ENCODE measurements at places on chromosomes 13 and 19.

DNA sequence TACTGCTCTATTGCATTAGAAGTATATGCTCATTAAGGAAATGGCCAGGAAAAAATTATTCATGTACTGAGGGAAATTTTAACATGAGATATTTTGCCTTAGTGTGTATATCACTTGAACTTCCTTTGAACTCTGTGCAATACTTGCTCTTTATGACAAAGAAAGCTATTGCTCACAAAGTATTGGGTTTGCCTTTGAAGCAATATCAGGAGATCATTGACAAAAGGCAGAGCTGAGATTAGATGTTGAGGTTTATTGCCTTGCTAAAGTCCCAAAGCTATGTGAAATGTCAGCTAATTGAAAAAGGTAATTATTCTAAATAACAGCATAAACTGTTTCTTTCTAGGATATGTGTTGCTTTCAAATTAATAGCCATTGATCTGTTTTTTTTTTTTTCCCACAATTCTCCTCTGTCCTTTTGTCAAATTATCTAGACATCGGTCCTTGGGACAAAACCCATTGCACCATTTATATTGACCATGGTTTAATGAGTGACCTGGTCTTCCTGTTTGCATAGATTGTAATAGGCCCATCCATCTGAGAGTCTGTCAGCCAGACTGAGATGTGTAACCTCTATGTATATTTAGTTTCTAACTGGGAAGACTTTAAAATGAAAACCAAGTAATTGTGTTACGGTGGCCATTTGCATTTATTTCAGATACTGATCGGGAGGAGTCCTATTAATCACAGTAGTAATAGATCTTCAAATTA, 752.7 kb upstream of the GPC6 start:
- no peak for DNase-seq

DNA sequence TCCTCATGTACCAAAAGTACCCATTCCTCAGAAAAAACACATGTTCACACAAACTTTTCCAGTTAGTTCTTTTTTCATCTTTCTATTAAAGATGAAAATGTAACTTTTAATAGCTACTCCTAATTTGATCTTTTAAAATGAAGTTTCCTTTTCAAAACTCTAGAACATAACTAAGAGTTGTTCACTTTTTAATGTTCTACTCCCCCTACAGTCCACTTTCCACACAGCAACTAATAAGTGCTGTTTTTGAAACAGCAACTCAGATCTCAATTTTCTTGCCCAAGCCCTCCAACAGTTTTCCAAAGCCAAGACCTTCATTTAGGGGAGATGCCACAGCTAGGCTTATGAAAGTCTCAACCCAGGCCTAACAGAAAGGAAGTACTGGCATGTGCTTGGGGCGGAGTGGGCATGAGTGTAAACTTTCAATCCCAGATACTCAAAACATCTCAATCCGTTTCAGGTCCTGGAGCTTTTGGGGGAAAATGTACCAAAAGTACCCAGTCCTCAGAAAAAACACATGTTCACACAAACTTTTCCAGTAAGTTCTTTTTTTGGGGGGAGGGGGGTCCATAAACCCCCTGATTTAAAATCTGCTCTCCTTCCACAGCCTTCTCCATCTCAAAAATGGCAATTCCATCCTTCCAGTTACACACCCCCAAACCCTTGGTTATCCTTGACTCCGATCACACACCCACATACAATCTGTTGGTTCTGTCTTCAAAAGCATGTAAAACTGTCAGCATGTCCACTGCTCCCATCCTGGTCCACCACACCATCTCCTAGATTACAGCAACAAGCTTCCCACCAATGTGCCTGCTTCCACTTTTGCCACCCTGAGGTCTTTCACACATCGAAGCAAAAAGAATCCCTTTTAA, 2.0 kb downstream of the FBL start:
- DNase-seq, result peak; percentile 43

DNA sequence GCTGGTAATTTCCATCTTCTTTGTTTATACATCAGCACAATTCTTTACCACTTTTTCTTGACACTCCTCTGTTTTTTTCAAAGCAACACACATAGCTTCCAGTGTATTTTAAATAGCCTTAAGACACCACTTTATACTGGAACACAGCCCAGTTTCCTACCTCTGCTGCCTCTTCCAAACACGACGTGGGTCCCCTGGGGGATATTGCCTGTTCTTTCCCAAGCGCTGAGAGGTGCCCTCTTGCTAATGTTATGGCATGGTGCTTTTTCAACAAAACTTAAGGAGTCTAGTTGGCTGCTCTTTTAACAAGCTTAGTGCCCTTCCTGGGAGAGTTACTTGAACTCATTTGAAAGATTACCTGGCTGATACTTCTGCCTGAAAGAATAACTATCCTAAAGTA, 112.7 kb downstream of the OLFM4 start:
- no peak for DNase-seq

DNA sequence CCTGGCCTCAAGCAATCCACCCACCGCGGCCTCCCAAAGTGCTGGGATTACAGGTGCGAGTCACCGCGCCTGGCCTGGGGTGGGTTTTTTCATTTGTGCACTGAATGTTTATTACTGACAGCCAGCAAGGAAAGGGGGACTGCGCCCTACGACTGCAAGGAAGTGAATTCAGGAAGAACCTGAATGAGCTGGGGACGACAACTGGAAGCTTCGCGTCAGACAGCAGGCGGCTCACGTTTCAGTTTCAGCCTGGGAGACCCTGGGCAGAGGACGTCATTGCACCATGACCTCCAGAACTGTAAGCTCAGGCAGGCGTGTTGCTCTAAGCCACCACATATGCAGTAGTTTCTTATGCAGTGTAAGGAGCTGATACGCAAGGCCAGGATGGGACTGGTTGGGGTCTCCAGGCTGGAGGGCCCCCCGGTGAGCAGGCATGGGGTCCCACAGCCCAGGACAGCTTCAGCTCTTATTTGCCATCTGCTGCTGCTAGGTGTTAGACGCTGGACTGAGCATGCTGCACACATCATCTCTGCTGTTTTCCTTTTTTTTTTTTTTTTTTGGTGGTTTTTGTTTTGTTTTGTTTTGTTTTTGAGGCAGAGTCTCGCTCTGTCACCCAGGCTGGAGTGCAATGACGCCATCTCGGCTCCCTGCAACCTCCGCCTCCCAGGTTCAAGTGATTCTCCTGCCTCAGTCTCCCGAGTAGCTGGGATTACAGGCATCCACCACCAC, 66.6 kb downstream of the GADD45B start:
- DNase-seq, result no peak

- no peak for DNase-seq
Measured at GRCh38 chr19:49795615-49796014, 17.5 kb downstream of the FUZ start.

GRCh38 chr13:64505336-64505910, 2724.7 kb downstream of the PCDH9 start:
- DNase-seq, result no peak

- no peak for DNase-seq
Measured at GRCh38 chr13:29877456-29878078, 27.1 kb upstream of the UBL3 start.

GRCh38 chr19:7799640-7800355, 30.2 kb upstream of the EVI5L start:
- peak; percentile 62 for DNase-seq

DNA sequence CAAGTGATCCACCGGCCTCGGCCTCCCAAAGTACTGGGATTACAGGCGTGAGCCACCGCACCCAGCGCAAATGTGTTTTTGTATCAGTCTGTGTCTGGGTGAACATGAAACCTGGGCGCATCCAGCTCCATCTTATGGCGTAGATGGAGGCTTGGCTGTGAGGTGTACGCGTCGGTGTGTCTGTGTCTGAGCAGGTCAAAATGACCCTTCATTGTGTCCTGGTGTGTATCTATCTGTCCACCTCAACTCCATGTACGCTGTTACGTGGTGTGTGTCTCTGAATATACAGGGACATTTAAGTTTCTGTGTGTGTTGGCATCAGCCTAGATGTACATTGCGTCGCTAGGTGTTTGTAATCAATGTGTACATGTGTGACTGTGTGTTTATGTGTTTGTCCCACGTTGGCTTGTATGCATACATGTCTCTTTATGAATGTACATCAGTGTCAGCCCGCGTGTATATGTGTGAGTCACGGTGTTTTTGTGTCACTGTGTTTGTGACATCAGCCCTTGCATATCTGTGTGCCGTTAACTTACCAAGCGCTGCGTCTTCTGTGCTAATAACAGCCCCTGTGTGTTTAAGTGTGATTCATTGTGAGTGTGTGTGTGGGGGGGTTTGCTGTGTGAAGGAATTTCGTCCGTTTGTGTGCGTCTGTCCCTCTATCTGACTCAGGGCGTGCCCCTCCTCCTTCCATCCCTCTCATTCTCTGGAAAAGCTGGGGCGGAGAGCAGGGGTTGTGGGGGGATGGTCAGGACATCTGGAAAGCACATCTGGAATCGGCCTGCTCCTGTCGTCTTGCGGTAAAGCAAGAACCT, 6.4 kb downstream of the AXL start:
- no peak for DNase-seq

DNA sequence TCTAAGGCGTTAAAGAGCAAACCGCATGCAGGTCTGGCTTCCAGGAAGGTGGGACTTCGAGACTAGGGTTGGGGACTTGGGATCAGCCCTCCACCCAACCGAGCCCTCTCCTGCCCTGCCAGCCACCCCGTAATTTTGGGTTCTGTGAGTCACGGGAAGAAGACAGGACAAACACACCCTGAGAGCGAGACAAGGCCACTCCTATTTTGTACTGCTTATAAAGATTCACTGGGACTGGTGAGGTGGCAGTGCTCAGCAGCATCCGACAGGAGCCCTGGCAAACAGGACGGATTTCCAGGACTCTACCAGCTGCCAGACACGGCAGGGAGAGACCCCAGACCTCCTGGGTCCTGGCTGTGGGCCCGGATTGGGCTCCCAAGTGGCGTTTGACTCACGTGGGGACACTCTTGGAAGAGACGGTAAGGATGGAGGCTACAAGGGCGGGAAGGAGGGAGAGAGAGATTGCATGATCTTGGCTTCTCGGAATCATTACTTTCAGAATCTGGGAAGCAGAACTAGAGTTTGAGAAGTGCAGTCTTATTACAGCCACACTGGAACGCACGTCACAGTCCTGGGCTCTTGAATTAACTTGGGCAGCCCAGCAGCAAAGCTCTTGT, at the start of gene C5AR2:
Gene C5AR2, plus strand, starts transcription at position 245 of the 617 bp plus-strand sequence. CDS start 8,625 bp downstream, outside the sequence.
- no peak for DNase-seq

DNA sequence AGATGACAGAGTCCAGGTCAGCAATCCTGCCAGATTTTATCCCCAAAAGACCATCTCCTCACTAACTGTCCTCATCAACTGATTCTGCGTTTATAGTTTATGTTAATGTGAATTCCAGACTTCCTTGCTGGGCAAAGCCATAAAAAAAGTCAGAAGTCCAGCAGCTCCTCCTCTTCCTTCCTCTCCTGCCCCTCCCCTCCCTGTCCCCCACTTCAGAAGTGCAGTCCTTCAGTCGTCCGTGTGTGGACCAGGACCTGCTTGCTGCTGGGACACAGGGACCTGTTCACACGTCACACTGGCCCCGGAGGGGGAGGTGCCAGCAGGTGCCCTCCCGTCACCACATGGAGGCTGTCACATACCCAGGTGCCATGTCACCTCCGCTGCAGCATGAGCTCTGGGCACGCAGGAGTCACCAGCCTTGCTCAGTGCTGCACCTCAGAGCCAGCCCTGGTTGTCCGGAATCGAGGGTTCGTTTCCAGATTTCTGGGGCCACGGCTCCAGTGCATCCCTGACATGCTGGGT, 4.0 kb upstream of the MCF2L start:
- DNase-seq, result no peak

DNA sequence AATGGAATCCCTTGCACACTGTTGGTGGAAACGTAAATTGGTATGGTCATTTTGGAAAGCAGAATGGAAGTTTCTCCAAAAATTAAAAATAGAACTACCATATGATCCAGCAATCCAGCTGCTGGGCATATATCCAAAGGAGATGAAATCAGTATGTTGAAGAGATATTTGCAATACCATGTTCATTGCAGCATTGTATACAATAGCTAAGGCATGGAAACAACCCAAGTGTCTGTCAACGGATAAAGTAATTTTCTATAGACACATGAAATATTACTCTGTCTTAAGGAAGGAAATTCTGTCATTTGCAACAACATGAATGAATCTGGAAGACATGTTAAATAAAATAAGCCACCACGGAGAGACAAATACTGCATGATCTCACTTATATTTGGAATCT, 124.7 kb downstream of the GPC5 start:
- no peak for DNase-seq

- no peak for DNase-seq
Measured at GRCh38 chr13:60398379-60398891, 1.4 kb downstream of the TDRD3 start.

DNA sequence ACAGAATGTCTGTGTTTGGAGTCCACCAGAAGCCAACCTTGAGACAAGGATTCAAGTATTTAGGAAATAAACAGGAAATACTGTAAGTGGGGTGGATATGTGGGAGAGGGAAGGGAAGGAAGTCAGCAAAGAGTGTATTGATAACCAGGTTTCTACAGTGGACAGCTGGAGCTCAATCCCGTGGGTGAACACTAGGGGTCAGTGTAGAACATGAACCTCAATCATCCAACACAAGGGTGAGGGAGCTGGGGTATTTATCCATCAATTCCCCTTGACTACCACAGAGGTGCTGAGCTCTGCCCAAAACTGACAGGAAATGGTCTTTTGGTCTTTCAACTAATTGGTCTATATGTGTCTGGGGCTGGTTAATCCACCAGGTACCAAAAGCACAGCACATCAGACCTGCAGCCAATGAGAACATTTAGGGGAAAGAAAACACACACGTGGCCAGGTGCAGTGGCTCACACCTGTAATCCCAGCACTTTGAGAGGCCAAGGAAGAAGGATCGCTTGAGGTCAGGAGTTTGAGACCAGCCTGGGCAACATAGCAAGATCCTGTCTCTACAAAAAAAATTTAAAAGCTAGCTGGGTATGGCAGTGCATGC, 5.6 kb upstream of the SYDE1 start:
- DNase-seq, result no peak

DNA sequence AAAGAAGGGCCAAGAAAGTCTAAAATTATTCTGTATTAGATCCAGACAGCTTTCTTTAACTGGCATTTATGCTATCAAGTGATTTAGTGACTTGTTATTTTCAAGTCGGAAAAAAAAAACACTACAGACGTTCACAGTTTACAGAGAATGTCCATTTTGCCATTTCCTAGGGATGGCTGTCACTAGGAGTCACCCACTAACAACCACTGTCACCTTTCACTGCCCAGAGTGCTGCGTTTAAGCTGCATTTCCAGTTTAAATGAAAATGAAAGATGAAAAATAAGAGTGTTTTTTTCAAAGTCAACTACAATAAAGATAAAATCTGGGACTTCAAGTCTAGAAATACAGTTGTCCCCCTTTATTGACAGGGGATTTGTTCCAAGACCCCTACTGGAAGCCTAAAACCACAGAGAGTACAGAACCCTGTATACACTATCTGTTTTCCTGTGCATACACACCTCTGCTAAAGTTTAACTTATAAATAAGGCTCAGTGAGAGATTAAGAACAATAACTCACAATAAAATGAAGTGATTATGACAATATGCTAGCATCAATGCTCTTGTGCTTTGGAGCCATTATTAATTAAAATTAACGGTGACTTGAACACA, 112.5 kb downstream of the SACS start:
- DNase-seq, result no peak

DNA sequence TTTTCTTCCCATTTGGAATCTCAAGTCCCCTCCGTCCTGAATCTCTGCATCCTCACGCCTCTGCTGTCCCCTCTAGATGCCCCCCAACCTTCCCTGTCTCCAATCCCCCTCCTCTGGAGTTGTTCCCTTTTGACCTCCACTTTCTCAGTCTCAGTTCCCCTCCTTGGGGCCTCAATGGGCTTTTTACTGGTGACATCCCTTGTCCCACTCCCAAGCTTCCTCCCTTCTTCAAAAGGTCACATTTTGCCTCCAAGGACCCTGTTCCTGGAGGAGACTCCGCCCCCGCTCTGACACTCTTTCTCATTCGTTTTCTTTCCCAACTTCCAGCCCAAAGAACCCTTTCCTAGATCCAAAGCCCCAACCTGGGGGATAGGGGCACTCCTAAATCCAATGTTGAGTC, 1.0 kb downstream of the AP2S1 start:
- no peak for DNase-seq

Measured in CD8-positive, alpha-beta memory T cell (primary cell).